Activated CD8-positive, alpha-beta T cell treated with anti-CD3 and anti-CD28 coated beads for 36 hours (primary cell): ENCODE measurements at places on chromosomes 13 and 19. TPM values are rescaled to one million over a fixed set of nuclear protein-coding genes. Genes with fewer than 3 reads are reported as not detected.

DNA sequence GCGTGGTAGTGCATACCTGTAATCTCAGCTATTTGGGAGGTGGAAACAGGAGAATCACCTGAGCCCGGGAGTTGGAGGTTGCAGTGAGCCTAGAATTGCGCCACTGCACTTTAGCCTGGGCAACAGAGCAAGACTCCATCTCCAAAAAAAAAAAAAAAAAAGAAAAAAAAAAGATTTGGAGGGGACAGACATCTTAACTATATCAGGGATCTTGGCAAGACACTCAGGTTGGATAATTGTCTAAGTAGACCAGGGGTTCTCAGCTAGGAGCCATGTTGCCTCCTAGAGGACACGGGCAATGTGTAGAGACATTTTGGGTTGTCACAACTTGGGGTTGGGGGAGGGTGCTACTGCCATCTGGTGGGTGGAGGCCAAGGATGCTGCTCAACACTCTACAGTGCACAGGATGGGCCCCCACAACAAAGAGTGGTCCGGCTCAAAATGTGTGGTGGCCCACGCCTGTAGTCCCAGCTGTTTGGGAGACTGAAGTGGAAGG lies 1.9 kb upstream of the ZNF580 start:
- H3K36me3 ChIP-seq, result peaks cover 52% of the 10 kb centered on the region
- peak overlapping the region; percentile 80 for H3K4me3 ChIP-seq
- peak overlapping the region; percentile 95 for H3K27ac ChIP-seq
- peak; percentile 83 for DNase-seq

- peak; percentile 14 for DNase-seq
- H3K27me3 ChIP-seq, result no peaks in the 10 kb centered on the region
- H3K4me3 ChIP-seq, result no peak overlapping the region
- no peak overlapping the region for H3K27ac ChIP-seq
These were observed 1438.6 kb downstream of the UQCRFS1 start for GRCh38 chr19:27774337-27774736.

GRCh38 chr13:23806874-23807526 lies 82.2 kb downstream of the MIPEP start:
- no peak overlapping the region for H3K4me3 ChIP-seq
- no peaks in the 10 kb centered on the region for H3K4me1 ChIP-seq
- no peak for DNase-seq
- H3K36me3 ChIP-seq, result peaks cover 9% of the 10 kb centered on the region
- no peaks in the 10 kb centered on the region for H3K27me3 ChIP-seq

DNA sequence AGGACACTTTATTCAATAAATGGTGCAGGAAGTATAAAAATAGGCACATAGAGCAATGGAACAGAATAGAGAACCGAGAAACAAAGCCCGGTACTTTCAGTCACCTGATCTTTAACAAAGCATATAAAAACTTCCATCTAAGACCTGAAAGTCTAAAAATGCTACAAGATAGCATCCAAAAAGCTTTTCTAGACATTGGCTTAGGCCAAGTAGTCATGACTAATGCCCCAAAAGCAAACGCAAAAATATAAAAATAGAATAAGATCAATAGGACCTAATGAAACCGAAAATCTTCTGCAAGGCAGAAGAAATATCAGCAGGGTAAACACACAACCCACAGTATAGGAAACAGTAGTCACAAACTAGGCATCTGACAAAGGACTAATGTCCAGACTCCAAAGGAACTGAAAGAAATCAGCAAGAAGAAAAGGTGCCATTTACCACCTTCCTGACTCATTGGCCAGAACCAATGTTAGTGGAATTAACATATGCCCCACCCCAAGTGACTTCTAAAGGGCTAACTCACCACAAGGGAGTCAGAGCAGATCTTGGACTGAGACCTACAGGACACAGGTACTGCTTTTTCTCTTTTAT lies 40.8 kb upstream of the CEACAM21 start:
- H3K36me3 ChIP-seq, result peaks cover 24% of the 10 kb centered on the region
- peaks cover 14% of the 10 kb centered on the region for H3K27me3 ChIP-seq
- H3K27ac ChIP-seq, result peak overlapping the region; percentile 88
- H3K4me3 ChIP-seq, result peak overlapping the region; percentile 62
- H3K4me1 ChIP-seq, result peaks cover 70% of the 10 kb centered on the region
- no peak for DNase-seq

DNA sequence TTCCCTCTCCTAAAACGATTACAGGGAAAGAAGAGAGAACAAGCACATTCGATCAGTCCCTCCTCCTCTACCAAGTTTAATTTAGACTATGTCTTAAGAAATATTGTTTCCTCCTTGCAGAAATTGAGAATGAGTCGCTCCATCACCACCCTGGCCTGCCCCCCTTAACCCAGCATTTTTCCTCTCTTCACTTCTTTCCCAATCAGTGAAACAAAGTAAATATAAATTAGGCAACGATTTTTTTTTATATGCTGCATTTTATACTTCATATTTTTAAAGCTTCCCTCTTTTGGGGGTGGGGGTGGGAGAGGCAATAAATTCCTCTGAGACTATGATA lies 300.0 kb downstream of the SPRY2 start:
- no peaks in the 10 kb centered on the region for H3K27me3 ChIP-seq
- H3K4me3 ChIP-seq, result no peak overlapping the region
- no peaks in the 10 kb centered on the region for H3K4me1 ChIP-seq
- no peak overlapping the region for H3K27ac ChIP-seq

DNA sequence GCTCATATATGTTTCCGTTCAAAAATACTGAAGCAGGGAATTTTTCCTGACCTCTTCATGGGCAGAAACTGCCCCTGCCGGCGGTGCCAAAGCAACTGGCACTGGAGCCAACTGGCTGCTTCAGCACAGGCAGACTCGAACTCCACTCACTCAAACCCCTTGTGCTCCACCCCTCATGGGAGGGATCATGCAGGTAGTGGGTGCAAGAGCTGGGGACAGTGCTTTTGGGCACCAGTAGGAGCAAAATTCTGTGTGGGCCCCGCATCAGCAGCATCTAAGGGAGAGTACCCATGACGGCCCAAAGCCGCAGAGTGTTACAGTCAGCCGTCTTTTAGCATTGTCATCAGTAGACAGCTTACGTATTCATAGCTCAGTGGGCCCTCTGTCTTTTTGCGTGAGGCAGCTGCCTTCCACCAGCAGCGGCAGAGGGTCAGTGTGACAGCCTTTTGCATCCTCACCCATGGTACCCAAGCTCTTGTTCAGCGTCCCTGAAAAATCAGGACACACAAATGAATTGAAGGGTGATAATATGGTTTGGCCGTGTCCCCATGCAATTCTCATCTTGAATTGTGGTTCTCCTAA lies 393.8 kb downstream of the SLITRK6 start:
- H3K4me1 ChIP-seq, result no peaks in the 10 kb centered on the region
- no peak for DNase-seq
- no peaks in the 10 kb centered on the region for H3K36me3 ChIP-seq
- H3K27me3 ChIP-seq, result no peaks in the 10 kb centered on the region
- H3K4me3 ChIP-seq, result no peak overlapping the region

DNA sequence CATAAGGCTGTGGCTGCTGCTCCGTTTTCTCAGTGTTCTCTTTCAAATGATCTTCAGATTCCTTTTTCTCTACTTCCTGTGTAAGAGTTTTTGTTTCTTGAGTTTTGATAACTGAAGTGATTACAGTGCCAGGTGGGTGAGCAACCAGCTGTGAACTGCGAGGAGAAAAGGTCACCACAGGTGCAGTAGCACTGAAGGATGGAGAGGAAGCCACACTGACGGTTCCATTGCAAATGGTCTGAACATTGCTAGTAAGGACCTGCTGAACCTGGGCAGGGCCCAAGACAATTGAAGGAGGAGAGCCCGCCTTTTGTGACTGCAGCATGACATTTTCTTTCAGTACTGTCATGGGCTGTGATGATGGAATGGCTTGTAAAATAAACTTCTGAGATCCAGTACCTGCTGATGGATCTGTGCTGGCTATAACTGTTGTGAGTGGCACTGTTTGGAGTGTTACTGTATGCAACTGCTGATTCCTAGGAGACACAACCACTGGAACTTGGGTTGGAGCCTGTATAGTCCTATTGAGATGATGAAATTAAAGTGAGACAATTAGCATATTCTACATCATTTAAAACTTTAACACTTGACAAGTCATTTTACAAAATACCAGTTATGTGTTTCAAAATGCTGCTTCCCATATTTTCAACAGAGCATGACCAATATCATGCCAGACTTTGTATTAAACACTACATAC lies 85.5 kb downstream of the ELF1 start:
- H3K27me3 ChIP-seq, result no peaks in the 10 kb centered on the region
- peaks cover 55% of the 10 kb centered on the region for H3K36me3 ChIP-seq
- peak; percentile 41 for DNase-seq
- H3K4me3 ChIP-seq, result no peak overlapping the region

GRCh38 chr19:13102666-13103580 lies at the start of gene LYL1:
LYL1 (minus strand) TSS chr19:13102858; CDS start chr19:13101171, 1,687 bp downstream.
- H3K4me3 ChIP-seq, result peak within 1 kb of the TSS; percentile 66
- peaks cover 15% of the 10 kb centered on the region for H3K36me3 ChIP-seq
- peaks cover 38% of the 10 kb centered on the region for H3K4me1 ChIP-seq
- peak; percentile 45 for DNase-seq
- H3K27ac ChIP-seq, result peak within 1 kb of the TSS; percentile 69
- peaks cover 10% of the 10 kb centered on the region for H3K27me3 ChIP-seq

- H3K27me3 ChIP-seq, result no peaks in the 10 kb centered on the region
- no peak overlapping the region for H3K27ac ChIP-seq
- DNase-seq, result no peak
- H3K36me3 ChIP-seq, result no peaks in the 10 kb centered on the region
- H3K4me1 ChIP-seq, result no peaks in the 10 kb centered on the region
These were observed 138.6 kb upstream of the UFM1 start for GRCh38 chr13:38210928-38211596.

GRCh38 chr13:75135325-75135825 lies 346.6 kb downstream of the TBC1D4 start:
- no peaks in the 10 kb centered on the region for H3K36me3 ChIP-seq
- no peak overlapping the region for H3K27ac ChIP-seq
- H3K4me1 ChIP-seq, result no peaks in the 10 kb centered on the region
- no peak overlapping the region for H3K4me3 ChIP-seq
- no peak for DNase-seq

DNA sequence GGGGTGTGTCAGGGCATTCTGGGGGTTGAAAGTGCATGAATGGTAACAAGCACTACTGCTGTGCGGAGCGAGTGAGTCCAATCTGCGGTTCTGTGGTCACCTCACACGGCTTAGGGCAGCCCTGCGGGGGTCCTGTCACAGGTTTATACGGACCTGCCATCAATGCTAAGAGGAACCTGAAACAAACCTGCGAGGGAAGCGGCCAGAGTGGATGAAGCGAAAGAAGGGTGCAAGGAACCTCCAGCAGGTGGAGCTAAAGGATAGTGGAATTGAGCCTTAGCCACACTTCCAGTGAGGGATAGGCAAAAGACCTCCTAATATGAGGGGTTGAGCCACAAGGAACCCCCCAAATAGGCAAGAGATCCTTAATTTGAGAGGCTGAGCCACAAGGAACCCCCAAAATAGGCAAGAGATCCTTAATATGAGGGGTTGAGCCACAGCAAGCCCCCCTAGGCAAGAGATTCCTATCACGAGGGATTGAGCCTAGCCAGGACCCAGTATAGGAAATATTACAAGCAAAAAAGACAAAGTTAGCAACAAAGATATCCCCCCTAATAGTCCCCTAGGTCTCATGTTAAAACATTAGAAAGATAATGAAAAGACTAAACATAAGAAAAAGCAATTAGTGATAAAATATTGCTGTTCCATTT lies 6.3 kb upstream of the ZNF69 start:
- no peak overlapping the region for H3K4me3 ChIP-seq
- peaks cover 2% of the 10 kb centered on the region for H3K4me1 ChIP-seq
- H3K27ac ChIP-seq, result no peak overlapping the region
- peaks cover 1% of the 10 kb centered on the region for H3K27me3 ChIP-seq
- DNase-seq, result peak; percentile 76

DNA sequence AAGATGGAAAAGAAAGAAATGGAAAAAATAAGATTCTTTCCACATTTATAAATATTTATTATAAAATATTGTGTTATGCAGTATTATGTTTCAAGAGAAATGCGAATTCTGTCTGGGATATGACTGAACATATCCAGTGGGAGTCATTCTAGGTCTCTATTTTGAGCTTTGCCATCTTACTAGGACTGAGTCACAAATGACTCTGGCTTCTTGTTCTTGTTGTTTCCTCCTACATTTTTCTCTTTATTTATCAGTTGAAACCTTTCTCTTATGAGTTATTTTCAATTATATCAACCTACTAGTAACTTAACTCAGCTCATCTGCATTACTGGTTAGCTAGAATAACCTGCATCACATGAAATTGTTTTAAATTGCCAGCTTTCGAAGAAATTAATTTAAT lies 1247.3 kb downstream of the SLITRK1 start:
- no peak overlapping the region for H3K4me3 ChIP-seq
- H3K36me3 ChIP-seq, result no peaks in the 10 kb centered on the region
- no peaks in the 10 kb centered on the region for H3K4me1 ChIP-seq
- no peaks in the 10 kb centered on the region for H3K27me3 ChIP-seq

DNA sequence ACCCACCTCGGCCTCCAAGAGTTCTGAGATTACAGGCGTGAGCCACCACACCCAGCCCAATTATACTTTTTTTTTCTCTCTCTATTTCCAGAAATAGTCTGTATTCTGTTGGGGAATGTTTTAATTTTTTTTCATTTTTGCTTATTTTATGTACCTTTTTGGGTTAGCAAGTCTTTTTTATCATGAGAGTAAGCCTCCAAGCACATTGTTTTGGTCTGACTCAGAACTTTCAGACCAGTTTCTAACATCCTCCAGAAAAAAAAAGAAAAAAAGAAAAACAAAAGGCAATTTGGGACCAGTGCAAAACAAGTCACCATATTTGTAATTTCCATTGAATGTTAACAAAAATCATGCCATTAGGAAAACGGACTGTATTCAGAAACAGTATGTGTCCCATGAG lies 1465.5 kb downstream of the SLITRK5 start:
- H3K27ac ChIP-seq, result no peak overlapping the region
- H3K36me3 ChIP-seq, result no peaks in the 10 kb centered on the region
- no peak overlapping the region for H3K4me3 ChIP-seq
- no peak for DNase-seq
- H3K4me1 ChIP-seq, result no peaks in the 10 kb centered on the region

DNA sequence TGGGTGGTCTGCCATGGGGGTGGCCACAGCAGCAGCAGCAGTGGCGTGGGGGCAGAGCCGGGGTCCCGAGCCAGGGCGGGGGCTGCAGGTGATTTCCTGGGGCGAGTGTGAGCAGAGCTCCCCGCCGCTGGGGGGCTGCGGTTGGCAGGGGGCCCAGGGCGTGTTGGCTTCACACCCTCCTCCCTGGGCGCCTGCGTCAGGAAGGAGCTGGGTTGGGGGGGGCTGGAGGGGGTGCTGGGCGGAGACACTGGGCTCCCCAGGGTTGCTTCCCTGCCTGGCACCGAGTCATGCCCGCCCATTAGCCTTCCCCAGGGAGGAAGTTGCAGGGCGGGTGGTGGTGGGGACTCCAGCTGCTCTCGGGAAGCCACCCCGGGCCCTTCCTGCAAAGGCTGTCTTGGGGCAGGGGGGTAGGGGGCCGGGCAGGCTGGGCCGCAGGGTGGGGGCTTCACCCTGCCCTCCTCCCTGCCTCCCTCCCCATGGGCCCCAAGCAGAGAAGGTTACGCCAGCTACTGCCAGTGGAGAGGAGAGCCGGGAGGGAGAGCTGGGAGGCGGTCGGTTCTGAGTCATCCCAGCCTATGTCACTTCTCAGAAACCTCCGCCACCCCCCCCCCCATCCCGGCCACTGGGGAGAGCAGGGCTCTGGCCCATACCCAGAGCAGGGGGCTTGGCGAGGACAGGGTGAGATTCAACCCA lies 4.6 kb downstream of the MIDN start:
- H3K27ac ChIP-seq, result peak overlapping the region; percentile 85
- no peaks in the 10 kb centered on the region for H3K27me3 ChIP-seq
- H3K4me3 ChIP-seq, result peak overlapping the region; percentile 96
- H3K4me1 ChIP-seq, result peaks cover 22% of the 10 kb centered on the region
- peak; percentile 89 for DNase-seq

The ZNF253 gene
- 10.8 TPM for total RNA-seq

The FBXO46 gene
- total RNA-seq, result 28.6 TPM

The ZNF296 gene
- 5.0 TPM for total RNA-seq

The PSG1 gene
- total RNA-seq, result not detected

The PLK5 gene
- total RNA-seq, result not detected

The CEACAM7 gene
- not detected for total RNA-seq

The FOSB gene
- total RNA-seq, result 70.0 TPM

The HNRNPL gene
- 761 TPM for total RNA-seq
